Brain microvascular endothelial cell (primary cell): ENCODE measurements at places on chromosomes 12 and 14.

DNA sequence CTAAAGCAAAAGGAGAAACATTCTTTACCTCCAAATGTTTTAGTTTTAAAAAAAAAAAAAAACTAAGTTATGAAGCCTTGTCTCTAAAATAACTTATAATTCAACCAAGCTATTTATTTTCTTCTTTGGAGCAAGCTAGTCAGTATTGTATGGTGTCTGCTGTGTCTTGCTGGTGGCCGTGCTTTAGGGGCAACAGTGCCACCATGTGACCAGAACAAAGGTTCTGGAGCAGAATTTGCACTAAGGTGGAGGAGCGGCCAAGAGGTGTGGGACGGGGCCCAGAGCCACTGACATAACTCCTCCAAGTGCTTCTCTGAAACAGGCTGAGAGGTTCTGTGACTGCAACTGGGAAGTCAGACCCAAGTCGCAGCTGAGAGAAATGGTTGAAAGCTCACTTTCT is 4.5 kb downstream of the FICD start:
- no peak for DNase-seq

- no peak for DNase-seq
Measured at GRCh38 chr12:19373586-19373985, 65.7 kb upstream of the AEBP2 start.

DNA sequence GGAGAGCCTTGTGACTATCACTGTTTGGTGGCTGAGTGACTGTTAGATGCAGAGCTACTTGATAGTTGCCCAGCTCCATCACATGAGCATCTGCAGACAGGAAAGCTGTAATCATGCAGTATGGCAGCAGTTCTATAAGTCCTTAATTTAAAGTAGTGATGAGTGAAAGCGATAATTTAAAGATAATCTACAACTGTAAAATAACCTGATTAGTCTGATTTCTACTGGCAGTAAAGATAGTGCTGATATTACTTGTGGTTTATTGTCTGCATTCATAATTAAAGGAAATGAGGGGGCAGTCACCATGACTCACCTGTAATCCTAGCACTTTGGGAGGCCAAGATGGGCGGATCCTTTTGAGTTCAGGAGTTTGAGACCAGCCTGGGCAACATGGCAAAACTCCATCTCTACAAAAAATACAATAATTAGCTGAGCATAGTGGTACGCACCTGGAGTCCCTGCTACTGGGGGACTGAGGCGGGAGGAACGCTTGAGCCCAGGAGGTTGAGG is 41.2 kb upstream of the PLEKHD1 start:
- DNase-seq = no peak

DNA sequence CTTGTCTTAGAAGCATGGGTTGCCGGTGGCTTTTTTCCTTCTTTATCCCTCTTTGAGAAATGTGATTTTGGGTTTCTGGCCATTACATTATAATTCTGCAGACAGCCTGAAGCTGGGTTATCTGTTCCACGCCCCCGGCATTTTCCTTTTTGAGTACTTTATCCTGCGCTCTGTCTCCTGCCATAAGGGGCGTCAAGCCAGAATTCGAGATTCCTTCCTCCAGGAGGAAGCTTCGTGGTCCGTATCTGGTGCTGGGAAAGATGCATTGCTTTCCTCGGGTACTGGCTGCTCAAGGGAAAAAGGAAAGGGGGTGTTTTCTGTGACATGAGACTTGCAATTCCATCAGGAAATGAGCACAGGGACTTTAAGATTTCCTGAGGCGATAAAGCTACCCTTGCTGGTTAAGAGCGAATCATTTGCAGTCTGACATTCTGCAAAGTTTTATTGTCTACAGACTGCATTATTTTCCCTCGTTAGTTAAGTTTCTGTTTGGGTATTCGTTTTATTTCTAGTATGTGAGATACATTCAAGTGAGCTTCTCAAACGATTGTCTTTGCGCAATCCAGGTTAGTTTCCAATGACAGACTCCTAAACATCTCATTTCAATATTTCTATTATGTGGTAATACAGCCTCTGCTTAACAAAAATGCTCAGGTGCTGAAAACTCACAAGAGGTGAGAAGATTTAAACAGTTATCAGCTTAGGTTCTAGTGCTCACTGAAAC is 694 bp downstream of the AKAP5 start:
- peak; percentile 45 for DNase-seq

GRCh38 chr14:69059658-69060623 is 80.8 kb upstream of the ACTN1 start:
- DNase-seq = peak; percentile 99

- DNase-seq = peak; percentile 39
Measured at GRCh38 chr14:21068521-21069387, 1.4 kb upstream of the ARHGEF40 start.

- no peak for DNase-seq
Measured at GRCh38 chr12:108430245-108430644, 84.8 kb upstream of the FICD start.

- no peak for DNase-seq
Measured at GRCh38 chr12:19925841-19926240, 442.5 kb upstream of the PDE3A start.

DNA sequence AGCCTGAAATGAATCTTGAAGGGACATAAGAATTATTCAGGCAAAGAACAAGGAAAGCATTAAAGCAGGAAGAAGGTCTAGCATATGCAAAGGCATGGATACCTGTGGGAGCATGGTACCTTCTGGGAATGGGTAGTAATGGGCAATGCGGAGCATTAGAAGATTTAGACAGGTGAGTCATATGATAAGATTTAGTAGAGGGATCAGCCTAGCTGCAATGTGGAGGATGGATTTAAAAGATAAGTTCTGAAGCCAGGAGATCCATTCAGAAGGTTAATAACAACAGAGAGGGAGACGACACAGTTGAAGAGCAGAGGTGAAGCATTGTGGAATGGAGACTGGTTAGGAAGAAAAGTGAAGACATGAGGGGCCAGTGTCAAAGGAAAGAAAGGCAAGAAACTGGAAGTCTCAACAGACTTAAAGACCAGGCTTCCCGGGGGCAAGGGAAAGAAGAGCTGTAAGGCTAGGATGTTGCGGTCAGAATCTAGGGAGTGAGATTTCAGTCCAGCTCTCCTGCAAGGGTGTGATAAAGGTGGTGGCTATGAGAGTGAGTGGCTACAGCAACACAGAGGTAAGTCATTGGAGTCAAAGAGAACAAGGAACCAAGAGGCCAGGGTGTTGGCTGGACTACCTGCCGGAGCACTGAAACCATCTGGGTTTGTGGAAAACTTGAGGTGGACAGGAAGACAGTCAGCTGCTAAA is 5.6 kb upstream of the STAT6 start:
- no peak for DNase-seq

DNA sequence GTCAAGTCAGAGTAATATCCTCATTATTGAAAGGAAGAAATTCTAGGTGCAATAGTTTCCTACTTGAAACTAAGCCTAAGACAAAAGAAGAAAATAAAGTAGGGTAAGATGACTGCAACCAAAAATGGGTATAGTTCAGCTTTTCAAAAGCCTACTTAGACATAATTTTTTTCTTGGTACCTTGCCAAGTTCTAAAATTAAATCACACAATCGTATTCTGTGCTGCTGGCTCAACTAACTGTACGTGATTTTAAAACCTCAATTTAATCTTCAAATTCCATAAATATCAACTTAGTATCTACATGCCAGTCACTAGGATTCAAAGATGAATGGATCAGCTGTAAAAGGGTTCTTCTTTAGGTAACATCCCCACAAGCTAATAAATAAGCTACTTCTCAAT is 56.9 kb downstream of the SCAF11 start:
- no peak for DNase-seq

GRCh38 chr14:97381309-97381708 is 584.1 kb downstream of the VRK1 start:
- no peak for DNase-seq

GRCh38 chr12:7844116-7844515 is 28.6 kb downstream of the SLC2A14 start:
- DNase-seq = peak; percentile 25

GRCh38 chr12:13243516-13244070 is 47.1 kb downstream of the EMP1 start:
- DNase-seq = no peak

DNA sequence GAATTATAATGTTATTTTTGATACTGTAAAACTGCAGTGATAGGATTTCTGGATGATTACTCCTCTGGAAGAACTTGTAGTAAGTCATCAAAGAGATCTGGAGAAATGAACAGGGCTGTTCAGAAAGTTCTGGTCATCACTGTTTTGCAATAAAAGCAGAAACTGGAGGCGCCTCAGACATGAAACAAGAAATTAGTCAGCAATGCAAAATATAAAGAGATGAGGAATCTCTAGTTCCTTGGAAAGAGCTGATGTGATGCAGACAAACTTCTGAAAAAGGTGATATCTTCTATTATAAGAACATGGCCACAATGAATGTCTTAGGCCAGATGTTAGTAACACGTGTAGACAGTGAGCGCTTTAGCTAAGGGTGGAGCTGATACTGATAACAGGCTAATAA is 9.5 kb downstream of the ACIN1 start:
- no peak for DNase-seq

- no peak for DNase-seq
Measured at GRCh38 chr12:52423661-52424500, 10.3 kb downstream of the KRT75 start.
